ENCODE measurements at places on chromosomes 6 and 20.

DNA sequence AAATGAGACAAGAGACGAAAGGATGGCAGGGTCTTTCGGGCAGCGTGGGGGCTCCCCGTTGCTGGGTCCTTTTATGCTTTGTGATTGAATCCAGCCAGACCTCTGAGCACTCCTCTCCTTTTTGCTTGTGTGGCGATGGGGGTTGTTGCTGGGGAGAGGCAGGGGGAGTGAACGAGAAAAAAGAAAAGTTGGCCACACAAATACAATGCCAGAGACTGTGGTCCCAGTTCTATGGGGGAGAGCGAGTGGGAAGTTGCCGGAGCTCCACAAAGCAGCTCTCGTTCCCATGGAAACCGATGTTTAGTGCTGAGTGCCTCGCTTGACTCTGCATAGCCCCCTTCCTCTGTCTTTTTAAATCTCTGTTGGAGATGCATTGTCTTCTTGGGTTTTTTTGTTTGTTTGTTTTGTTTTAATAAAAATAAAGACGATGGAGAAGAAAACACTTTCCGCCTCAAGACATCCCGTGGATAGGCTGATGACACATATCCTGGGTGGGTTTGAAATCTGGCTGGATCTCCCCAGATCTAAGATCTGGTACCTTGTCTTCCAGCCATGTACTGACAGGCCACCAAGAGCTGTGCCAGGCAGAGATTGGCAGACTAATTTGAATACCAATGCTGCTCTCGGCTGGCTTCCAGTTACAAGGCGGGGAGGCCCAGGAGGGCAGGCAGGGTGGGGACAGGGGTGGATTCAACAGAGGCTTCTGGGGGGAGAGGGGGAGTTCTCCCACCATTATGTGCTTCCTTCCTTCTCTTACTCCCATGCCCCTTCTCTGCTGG, 529.3 kb downstream of the QKI start:
- DNase-seq: no peak

DNA sequence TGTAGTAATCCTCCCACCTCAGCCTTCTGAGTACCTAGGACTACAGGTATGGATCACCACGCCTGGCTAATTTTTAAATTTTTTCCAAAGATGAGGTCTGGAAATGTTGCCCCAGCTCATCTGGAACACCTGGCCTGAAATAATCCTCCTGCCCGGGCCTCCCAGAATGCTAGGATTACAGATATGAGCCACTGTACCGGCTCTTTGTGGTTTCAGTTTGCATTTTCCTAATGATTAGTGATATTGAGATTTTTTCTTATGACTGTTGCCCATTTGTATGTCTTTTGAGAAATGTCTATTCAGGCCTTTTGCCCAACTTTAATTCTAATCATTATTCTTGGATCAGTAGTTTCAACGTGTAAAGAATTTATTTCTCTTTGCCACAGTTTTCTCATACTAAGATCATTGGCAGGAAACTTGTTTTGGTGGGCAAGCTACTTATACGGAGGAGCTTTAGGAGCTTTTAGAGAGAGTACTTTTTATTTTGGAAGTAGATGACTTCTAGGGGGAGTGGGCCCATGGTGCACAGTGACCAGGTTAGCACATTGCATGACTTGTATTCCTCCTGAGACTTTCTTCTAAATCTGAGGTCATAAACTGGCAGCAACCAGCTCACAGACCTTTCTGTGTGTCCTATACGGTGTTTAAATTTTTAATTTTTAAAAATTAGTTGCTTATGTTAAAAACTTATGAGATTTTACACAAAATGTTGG, 62.3 kb downstream of the STK4 start:
- no peak for DNase-seq

DNA sequence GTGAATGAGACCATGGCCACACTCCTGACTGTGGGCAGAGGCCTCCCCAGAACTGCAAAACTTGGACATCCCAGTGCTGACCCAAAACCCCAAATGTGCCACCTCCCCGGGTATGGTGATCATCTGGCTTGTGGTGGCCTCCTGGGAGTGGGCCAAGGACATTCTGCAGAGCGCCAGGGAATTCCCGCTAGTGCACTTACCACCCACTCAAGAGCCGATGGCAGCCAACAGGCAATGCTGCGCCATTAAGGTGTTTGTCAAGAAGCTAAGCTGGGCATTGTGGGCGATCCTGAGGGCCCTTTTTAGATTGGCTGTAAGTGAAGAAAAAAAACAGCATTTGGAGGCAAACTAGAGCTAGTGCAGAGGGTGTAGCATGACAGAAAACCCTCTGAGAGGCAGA, 9.4 kb downstream of the MMP24 start:
- DNase-seq: no peak

DNA sequence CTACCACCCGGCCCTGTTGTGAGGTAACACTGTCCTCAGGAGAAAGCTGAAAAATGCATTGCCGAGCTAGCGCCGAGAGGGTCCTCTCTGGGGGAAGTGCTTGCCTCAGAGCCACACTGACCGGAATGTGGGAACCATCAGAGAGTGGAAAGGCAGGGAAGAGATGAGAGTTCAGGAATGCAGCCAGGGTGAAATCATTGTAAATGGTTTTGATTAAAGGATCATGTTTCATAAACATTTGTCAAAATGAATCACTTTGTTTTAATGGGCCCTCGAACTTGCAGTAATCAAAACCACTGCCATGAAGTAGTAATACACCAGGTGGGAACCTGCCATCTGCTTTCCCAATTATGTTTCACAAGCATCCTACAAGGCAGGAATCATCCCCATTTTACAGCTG, 16.9 kb upstream of the IL17F start:
- no peak for DNase-seq

DNA sequence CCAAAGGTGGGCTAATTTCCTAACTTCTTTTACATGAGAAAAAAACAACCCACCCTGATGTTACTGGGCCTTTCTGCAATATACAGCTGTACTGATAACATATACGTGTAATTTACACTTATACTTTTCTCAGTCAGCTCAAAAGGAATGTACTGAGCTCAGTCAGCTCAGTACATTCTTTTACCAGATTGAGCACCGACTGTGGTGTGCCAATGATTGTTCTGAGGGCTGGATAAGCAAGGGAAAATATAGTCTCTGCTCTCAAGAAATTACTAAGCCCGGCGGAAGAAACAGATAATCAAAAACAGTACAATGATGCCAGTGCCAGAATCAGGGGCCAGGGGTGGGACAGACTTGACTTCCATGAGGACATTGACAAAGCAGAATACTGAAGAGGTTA, 10.0 kb upstream of the BLOC1S5 start:
- no peak for DNase-seq

DNA sequence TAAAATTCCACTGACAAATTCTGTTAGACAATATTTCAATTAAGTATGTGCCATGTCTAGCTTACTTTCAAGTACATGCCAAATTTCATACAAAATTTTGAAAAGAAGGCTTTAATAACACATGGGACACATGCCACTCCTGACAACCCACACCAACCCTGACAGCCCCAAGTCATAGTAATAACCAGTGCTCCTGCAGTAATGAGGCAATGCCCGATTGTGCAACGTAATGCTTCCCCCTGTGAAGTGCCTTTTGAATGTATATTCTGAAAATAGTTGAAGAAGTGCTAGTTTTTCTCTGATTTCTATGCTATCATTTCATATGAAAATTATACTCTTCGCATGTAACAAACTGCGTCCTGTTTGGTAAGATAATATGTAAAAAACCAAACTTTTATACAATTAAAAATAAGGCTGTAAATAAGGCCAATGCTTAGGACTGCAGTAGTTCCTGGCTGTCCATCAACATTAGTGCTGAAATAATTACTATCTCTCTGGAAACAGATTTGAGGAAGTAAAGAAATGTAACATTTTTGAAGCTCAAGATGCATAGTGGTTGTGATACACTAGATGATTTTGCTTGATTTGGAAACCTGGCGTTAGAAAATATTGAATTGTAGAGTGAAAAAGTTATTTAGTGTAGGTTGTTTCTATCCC, 125.8 kb upstream of the BCLAF1 start:
- DNase-seq: no peak

DNA sequence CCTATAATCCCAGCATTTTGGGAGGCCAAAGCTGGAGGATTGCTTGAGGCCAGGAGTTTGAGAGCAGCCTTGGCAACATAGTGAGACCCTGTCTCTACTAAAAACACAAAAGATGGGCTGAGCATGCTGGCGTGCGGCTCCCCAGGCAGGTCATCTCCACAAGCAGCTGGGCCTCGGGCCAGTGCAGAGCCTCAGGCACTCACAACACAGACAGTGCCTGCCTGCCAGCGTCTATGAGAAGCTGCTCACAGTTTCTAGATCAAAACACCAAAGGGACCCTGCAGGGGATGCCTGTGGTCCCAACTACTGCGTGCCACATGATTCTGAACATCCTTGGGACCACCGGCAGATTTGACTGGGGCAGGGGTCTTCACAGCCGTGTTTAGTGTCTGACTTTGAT, 59.4 kb downstream of the GINS1 start:
- no peak for DNase-seq

Data from SW 1271 (cell line).